H7 (cell line): ENCODE measurements at places on chromosomes 3 and 15. TPM values are rescaled to one million over a fixed set of nuclear protein-coding genes. Genes with fewer than 3 reads are reported as not detected.
A peak's percentile ranks its signal among the peaks of the same experiment; 100 is the strongest.

DNA sequence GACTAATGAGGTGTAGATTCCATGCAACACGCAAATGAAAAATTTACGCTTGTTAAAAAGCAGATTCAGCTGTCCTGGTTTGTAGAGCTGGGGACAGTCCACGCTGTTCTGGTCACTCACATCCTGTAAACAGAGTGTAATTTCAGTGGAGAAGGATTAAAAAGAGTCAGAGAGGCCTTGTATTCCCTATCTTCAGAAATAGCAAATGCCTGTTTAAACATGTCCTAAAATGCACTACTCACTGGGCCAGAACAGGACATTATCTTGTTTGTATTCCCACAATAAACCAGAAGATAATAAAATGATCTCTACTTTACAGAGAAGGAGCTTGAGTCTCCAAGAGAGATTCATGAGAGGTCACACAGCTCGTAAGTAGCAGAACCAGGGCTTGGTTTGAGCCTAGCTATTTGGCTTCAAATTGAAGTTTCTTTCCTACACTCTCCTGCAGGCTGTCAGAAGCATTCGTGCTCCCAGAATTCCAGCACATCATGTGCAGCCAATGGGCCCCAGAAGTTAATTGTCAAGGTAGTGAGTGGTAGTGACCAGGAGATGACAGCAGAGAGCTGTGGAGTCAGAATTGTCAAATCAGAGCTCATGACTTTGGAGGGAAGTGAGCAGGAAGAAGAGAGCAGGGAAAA is 242.5 kb downstream of the ATP8B4 start:
- DNase-seq = peak; percentile 24

- peak; percentile 21 for DNase-seq
Measured at GRCh38 chr15:71610728-71611552, 199.4 kb upstream of the NR2E3 start.

- peak; percentile 93 for DNase-seq
Measured at GRCh38 chr3:42159706-42160472, 68.7 kb downstream of the TRAK1 start.

GRCh38 chr3:18575573-18575972 is 150.4 kb upstream of the SATB1 start:
- DNase-seq = no peak

- no peak for DNase-seq
Measured at GRCh38 chr15:79140846-79141570, 50.4 kb upstream of the RASGRF1 start.

DNA sequence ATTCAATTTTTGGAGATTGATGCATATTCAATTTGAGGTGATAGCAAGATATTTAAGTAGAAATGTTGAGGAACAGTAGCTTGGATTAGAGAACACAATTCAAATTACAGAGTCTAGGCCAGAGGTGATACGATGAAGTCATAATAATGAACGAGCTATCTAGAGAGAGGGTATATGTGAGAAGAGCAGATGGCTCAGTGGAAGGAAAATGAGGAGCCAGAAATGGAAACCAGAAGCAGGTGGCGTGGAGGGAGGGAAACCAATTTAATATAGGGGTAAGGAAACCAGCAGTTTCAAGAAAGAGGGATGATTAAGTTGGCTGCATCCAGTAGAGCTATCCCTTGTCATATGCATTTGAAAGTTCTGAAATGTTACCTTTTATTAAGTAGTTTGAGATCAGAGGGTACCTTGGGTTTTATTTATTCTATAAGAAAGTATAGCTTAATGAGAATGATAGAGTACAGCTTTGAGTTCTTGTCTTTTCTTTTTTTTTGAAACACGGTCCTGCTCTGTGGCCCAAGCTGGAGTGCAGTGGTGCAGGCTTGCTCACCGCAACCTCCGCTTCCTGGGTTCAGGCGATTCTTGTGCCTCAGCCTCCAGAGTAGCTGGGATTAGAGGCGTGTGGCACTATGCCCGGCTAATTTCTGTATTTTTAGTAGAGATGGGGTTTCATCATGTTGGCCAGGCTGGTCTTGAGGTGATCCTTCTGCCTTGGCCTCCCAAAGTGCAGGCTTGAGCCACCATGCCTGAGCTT is 22.1 kb downstream of the NCK1 start:
- no peak for DNase-seq

GRCh38 chr3:32102289-32102688 is 4.1 kb upstream of the GPD1L start:
- DNase-seq = no peak

DNA sequence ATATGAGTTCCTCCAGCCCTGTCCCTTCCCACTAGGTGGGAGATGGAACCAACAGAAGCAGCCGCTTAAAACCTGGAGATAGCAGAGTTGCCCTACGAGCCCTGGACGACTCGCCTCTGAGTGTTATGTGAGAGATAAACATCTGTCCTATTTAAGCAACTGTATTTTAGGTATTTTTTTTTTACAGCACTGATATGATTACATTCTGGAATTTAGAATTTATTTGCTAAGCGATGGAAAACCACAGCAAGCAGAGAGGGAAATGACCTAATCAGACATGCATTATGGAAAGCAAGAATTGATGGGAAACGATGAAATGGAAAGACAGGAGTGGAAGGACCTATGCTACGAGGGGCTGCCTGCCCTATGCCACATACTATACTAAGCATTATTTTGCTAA is 379.0 kb upstream of the IL12A start:
- no peak for DNase-seq

DNA sequence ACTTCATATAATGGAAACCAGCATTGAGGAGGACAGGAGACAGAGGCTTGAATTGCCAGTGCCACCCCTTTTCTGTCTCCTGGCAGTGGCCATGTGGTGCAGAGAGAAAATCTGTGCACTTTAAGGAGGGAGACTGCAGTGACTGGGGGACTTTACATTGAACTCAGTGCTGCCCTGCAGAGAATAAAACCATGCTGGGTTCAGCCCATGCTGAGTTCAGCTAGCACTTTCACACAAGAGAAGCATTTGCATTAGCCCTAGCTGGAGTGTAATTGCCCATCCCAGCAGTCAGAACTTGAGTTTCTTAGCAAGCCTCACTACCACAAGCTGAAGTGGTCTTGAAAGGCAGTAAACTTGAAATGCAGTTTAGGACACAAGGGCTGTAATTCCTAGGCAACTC is 677.5 kb downstream of the ZPLD1 start:
- DNase-seq = peak; percentile 15

The IL20RB gene
- total RNA-seq = 3.2 and 4.6 TPM in 2 replicates

The PLIN1 gene
- total RNA-seq = 0.18 TPM in 1 of 2 replicates, not detected in the other
